ENCODE measurements at places on chromosomes 5 and 9. TPM values are rescaled to one million over a fixed set of nuclear protein-coding genes. Genes with fewer than 3 reads are reported as not detected.

The C9orf152 gene
- 0.05 TPM for total RNA-seq

The TNFSF15 gene
- 0.21 TPM for total RNA-seq

The ADRA1B gene
- total RNA-seq = 19.1 TPM

The WNK2 gene
- 6.5 TPM for total RNA-seq

The ALDOB gene
- total RNA-seq = not detected

The CCDC187 gene
- not detected for total RNA-seq

The IFNA2 gene
- total RNA-seq = not detected

The PCDHB4 gene
- total RNA-seq = 0.06 TPM

The DBH gene
- not detected for total RNA-seq

The GNA14 gene
- not detected for total RNA-seq

The SPATA31E1 gene
- total RNA-seq = 0.03 TPM

The ZNF367 gene
- total RNA-seq = 4.8 TPM

The SLC34A3 gene
- total RNA-seq = not detected

The TAS2R1 gene
- total RNA-seq = not detected

The HAPLN1 gene
- not detected for total RNA-seq

The GABRA1 gene
- total RNA-seq = not detected

The PCDHGA10 gene
- not detected for total RNA-seq

The GAPVD1 gene
- 16.0 TPM for total RNA-seq

The C5orf52 gene
- total RNA-seq = not detected

The TMEM161B gene
- total RNA-seq = 9.1 TPM

The C9orf153 gene
- 0.46 TPM for total RNA-seq

The NRG2 gene
- total RNA-seq = 2.0 TPM

The CATSPER3 gene
- 0.40 TPM for total RNA-seq

The IL4 gene
- total RNA-seq = not detected

The PRSS3 gene
- total RNA-seq = 13.6 TPM

The LCN9 gene
- not detected for total RNA-seq

The PCDHA13 gene
- total RNA-seq = not detected

The CFAP77 gene
- 0.24 TPM for total RNA-seq

The INSL4 gene
- total RNA-seq = 17.0 TPM

The AP3B1 gene
- 31.3 TPM for total RNA-seq

The KCNIP1 gene
- total RNA-seq = not detected

The SPATA31D4 gene
- total RNA-seq = not detected

The WNT8A gene
- not detected for total RNA-seq

The ASS1 gene
- 20.4 TPM for total RNA-seq

The TEK gene
- 0.06 TPM for total RNA-seq

The IGIP gene
- total RNA-seq = 0.91 TPM

The CDX1 gene
- total RNA-seq = not detected

The PROB1 gene
- total RNA-seq = 0.17 TPM

The PLPP7 gene
- 0.08 TPM for total RNA-seq

The C6 gene
- not detected for total RNA-seq

The SMAD5 gene
- total RNA-seq = 31.8 TPM

Measured in A549 treated with CORT108297 at 1 μM for 4 hours (cell line).